Activated naive CD8-positive, alpha-beta T cell treated with anti-CD3 and anti-CD28 coated beads, Interleukin-2, amount 10 ng/mL, durations not matched to agents 7 days and 5 days (primary cell): ENCODE measurements at places on chromosomes 16 and 17. TPM values are rescaled to one million over a fixed set of nuclear protein-coding genes. Genes with fewer than 3 reads are reported as not detected.

The CCL5 gene
- 782 TPM for total RNA-seq

The SEPTIN12 gene
- total RNA-seq = not detected

GRCh38 chr17:1158879-1159278 is 20.9 kb downstream of the ABR start:
- H3K27ac ChIP-seq = no peak overlapping the region
- DNase-seq = no peak
- no peaks in the 10 kb centered on the region for H3K27me3 ChIP-seq
- H3K36me3 ChIP-seq = no peaks in the 10 kb centered on the region

GRCh38 chr16:20859699-20860098 is 40.5 kb downstream of the DCUN1D3 start:
- H3K27ac ChIP-seq = no peak overlapping the region
- H3K4me3 ChIP-seq = no peak overlapping the region
- peaks cover 43% of the 10 kb centered on the region for H3K36me3 ChIP-seq
- peaks cover 19% of the 10 kb centered on the region for H3K4me1 ChIP-seq

DNA sequence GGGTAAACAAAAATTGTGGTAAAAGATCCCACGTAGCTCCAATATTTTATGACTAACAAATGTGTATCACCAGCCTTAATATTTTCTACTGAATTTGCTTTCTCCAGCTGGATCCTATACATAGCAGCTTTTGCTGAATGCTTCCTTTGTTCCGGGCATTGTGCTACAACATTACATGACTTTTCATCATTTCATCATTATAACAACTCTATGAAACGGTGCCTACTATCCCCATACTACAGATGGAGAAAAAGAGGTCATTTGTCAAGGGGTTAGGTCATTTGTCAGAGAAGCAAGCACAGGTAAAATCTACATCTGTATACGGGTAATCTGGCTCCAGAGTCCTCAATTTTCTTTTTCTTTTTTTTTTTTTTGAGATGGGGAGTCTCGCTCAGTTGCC is 74.3 kb downstream of the KANSL1 start:
- no peak overlapping the region for H3K4me3 ChIP-seq
- peaks cover 36% of the 10 kb centered on the region for H3K4me1 ChIP-seq
- no peak for DNase-seq
- no peaks in the 10 kb centered on the region for H3K27me3 ChIP-seq
- H3K27ac ChIP-seq = no peak overlapping the region
- peaks cover 19% of the 10 kb centered on the region for H3K36me3 ChIP-seq

DNA sequence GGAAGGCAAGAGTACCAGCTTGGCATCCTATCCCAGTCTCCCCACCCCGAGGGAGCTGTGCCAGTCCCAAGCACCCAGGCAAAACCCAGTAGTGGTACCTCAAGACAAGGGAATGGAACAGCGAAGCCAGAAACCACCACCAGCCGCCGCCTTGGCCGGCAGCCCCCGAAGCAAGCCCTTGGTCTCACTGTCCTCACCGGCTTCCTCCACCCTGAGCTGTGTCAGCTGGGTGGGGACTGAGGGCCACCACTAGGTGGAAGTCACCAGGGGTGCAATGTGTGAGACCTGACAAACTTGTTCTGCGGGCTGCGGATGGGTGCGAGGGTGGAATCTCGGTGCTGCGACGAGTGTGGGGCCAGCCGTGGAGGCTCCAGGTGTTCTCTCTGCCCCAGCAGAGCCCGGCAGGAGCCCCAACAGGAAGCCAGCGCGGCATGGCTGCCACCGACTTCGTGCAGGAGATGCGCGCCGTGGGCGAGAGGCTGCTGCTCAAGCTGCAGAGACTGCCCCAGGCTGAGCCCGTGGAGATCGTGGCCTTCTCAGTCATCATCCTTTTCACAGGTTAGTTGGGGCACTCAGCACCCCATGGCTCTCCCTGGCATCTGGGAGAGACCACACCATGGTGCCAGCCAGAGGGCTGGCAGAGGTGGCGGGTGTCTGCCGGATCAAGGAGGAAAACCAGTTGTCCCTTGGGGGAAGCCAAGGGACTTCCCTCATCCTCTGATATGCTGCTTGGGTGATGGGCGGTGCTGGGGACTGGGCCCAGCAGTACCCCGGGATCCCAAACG is 6.7 kb downstream of the SMIM5 start:
- H3K4me1 ChIP-seq = no peaks in the 10 kb centered on the region
- H3K27ac ChIP-seq = no peak overlapping the region
- no peak overlapping the region for H3K4me3 ChIP-seq
- H3K36me3 ChIP-seq = no peaks in the 10 kb centered on the region
- H3K27me3 ChIP-seq = no peaks in the 10 kb centered on the region
